ENCODE measurements at places on chromosomes 3 and 15. TPM values are rescaled to one million over a fixed set of nuclear protein-coding genes. Genes with fewer than 3 reads are reported as not detected.

PLEKHO2 gene
- 24.7 TPM for total RNA-seq

ALDH1L1 gene
- total RNA-seq, result 1.4 TPM

- no peak for DNase-seq
Measured at GRCh38 chr15:57925650-57926049, 139.9 kb downstream of the ALDH1A2 start.

GRCh38 chr3:172750069-172750367, 508 bp upstream of the ECT2 start:
- no peak for DNase-seq

- no peak for DNase-seq
Measured at GRCh38 chr3:187802928-187803259, 57.6 kb upstream of the BCL6 start.

GRCh38 chr3:136245691-136246090, 4.4 kb upstream of the PCCB start:
- DNase-seq, result no peak

DNA sequence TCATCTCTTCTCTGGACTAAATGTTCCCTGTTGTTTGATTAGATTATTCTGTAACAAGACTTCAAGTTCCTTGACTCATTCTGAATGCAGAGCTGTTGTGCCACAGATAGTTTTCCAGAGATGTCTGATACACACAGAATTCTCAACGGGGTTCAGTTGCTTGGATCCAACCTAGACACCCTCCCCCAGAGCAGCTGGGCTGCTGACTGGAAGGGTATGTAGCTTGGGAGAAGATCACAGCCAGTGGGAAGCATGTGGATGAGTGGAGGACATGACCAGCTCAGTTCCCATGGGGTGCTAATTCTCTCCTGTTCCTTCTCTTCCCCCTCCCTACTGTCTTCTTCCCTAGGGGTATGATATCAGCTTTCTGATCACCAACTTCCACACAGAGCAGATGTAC, 6.6 kb upstream of the TTLL3 start:
- DNase-seq, result no peak

- DNase-seq, result no peak
Measured at GRCh38 chr3:147030274-147030673, 376.1 kb downstream of the ZIC4 start.

GRCh38 chr3:155244216-155244615, 49.3 kb downstream of the STRIT1 start:
- no peak for DNase-seq

GRCh38 chr3:138060792-138061191, 50.8 kb downstream of the CLDN18 start:
- no peak for DNase-seq

GATA2 gene
- total RNA-seq, result 0.91 TPM

ZNF385D gene
- 0.71 TPM for total RNA-seq
